ENCODE measurements at places on chromosomes 4 and X. TPM values are rescaled to one million over a fixed set of nuclear protein-coding genes. Genes with fewer than 3 reads are reported as not detected.

GRCh38 chr4:137641544-137641943 is 109.2 kb upstream of the PCDH18 start:
- no peak for DNase-seq

DNA sequence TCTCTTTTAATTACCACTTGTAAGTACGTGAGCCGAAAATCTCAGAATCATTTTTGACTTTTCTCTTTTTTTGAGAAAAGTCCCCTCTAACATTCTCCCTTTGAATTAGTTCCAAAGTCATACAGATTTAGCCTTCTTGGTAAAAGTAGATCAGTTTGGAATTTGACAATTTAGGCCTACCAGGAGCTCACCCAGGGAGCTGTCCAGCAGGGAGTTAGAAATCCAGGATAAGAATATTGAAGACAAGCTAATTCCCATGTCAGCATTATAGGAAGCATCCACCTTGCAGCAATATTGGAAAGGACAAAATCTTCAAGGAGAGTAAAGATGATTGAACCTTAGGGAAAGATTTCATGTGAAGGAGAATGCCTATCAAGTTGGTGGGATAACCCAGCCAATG is 352.2 kb upstream of the CPEB2 start:
- DNase-seq = no peak

DNA sequence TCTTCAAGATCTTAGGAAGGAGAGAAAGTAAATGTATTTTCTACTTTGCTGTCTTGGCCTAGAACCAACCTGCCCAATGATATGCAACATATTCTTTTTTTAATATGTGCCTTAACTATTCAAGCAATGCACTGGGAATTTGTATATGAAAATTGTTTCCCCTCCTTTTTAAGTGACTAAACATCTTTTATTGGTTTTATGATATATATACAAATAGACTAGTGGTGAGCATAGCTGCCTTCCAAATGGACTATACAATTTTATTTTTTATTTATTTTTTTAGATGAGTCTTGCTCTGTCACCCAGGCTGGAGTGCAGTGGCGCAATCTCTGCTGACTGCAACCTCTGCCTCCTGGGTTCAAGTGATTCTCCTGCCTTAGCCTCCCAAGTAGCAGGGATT is 10.3 kb downstream of the NOCT start:
- DNase-seq = no peak

DNA sequence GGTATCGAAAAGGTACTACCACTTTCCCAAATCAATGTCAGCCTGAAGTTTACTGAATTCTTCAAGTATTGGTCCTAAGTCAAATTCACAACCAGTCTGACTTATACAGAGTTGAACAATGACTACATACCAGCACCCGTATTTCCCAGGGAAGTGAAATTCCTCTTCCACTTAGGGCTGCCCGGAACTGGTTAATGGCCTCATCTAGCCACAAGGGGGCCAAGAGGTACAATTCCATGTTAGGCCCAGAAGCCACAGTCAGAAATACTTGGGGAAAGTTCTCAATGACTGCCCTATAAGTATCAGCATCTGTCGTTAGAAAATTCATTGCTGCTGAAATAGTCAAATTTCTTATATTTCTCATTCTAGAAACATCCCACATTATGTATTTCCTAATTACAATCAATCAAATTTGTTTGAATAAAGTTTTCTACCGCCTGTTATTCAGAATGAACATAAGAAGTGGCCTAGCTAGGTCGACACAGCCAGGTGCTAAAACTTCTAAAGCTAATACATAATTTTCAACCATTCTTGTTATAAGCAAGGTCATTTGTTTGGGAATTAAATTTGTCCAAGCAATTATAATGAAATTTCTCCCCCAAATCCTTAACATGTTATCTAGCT is 5.6 kb upstream of the PCDH7 start:
- no peak for DNase-seq

DNA sequence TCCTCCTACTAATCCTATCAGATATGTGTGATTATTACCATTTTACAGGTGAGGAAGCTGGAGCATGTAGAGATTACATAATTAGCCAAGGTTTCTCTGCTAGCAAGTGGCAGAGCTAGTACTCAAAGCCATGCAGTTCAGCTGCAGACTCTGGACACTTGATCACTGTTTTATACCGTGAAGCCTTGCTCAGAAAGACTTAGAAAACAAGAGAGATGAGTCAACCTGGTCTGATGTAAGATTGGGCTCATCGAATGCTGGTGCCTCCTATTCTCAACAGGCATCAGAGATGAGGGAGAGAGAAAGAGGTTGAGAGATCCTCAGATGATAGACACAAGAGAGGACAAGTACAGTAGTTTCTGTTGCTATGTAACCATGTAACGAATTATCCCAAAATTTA is 19.0 kb upstream of the PDE5A start:
- DNase-seq = no peak

DNA sequence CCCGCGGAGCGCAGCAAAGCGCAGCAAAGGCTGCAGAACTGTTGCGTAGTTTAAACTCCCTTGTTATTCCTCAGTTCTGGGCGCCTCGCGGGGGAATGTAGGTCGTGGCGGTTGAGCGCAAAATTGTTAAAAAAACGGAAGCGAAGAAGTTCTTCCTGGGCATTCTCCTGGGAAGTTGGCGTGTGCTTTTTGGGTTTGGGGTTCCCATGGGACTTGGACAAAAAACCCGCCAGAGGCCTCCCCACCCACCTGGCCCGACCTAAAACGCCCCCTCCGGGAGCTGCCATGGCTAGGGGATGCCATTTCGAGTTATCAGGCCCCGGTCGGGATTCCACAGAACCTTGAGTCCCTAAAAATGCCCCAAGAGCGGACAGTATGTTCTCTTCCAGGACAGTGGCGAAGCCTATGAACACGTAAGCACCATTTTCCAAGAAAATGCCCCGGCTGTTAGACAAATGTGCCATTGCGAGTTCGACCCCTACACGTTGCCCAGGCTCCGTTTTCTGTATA is 8.9 kb downstream of the ZIC3 start:
- no peak for DNase-seq

DNA sequence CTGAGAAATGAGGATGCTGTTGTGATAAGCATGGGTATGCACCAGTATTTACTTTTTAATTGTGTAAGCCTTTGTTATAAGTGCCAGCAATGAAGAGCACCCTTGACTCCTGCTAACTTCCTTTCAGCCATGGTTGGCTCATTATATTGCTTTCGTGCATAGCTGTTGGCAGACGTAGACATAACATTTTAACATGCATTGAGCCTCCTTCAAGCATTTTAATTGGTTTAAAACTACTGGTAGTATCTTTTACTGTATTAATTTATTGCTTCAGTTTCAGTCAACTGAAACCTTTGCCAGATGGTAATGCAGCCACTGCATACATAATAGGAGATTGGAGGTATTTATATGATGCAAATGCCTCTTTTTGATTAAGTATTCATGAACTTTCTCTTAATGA is 1285.4 kb downstream of the PCDH18 start:
- DNase-seq = no peak

- no peak for DNase-seq
Measured at GRCh38 chr4:173199553-173199952, 30.9 kb downstream of the GALNT7 start.

DNA sequence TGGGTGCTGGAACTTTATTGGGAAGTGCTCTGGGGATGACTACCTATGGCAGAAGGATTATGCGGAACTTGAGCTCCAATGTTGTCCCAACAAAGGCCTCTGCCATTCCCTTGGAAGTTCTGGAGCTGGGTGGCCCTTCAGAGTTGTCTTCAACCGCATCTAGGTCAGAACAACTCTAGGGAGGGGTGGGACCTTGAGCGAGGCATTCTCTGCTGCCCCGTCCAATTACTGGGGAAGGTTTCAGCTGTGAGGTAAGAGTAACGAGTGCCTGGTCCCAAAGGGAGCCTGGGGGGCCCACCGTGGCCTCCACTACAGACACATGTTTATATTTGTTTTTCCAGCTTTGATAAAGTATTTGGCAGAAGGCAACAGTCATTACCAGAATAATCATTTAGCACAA is 79.4 kb downstream of the MAOA start:
- DNase-seq = no peak

GRCh38 chrX:148542481-148543255 is 42.3 kb downstream of the AFF2 start:
- peak; percentile 4 for DNase-seq

DNA sequence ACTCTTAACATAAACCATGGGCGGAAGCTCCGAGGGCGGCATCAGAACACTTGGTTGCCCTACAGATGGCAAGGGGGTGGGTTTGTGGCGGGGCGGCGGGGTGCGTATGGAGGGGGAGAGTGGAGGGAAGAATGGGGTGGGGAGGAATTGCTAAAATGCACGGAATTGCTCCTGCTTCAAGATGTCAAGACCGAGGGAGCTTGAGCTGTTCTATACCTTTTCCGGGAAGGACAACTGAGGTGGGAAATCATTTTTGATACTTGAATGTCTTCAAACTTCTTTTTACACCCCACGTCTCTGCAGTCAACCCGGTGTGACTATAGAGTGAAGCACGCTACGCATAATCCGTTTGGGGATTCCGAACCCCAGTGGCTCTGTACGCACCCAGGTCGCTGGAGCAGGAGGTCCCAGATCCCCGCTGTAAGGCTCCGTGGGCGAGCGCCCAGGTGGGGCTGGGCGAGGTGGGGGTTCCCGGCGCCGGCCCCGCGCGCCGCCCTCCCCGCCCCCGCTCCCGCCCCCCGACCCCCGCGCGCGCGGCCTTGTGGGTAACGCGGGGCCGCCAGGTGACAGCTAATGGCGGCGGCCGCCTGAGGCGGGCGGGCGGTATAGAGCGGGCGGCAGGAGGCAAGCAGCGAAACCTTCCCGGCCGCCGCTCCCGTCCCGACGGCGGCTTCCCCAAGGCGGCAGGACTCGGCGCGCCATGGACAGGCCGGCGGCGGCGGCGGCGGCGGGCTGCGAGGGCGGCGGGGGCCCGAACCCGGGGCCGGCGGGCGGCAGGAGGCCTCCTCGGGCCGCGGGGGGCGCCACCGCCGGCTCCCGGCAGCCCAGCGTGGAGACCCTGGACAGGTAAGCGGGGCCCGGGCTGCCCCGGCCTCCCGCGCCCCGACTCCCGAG is at the start of gene MTMR1:
Gene MTMR1, plus strand, starts transcription at position 566 of the 894 bp plus-strand sequence. Its CDS starts 135 bp downstream, at position 701.
- DNase-seq = no peak

DNA sequence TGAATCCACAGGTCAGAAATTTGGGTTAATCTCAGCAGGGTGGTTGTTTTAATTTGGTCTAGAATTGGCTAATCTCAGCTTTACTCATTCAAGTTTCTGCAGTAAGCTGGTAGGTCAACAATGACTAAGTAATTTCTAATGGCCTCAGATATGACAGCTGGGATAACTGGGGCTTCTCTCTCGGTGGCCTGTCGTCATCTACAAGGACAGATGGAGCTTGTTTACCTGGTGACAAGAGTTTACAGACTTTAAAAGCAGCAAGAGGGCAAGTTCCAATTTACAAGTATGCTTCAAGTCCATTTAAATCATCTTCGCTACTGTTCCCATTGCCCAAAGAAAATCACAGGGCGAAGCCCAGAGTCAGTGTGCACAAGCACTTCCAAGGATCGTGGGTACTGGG is 453.9 kb downstream of the PDHA2 start:
- DNase-seq = no peak

- DNase-seq = no peak
Measured at GRCh38 chr4:66489370-66489769, 819.1 kb upstream of the EPHA5 start.

DNA sequence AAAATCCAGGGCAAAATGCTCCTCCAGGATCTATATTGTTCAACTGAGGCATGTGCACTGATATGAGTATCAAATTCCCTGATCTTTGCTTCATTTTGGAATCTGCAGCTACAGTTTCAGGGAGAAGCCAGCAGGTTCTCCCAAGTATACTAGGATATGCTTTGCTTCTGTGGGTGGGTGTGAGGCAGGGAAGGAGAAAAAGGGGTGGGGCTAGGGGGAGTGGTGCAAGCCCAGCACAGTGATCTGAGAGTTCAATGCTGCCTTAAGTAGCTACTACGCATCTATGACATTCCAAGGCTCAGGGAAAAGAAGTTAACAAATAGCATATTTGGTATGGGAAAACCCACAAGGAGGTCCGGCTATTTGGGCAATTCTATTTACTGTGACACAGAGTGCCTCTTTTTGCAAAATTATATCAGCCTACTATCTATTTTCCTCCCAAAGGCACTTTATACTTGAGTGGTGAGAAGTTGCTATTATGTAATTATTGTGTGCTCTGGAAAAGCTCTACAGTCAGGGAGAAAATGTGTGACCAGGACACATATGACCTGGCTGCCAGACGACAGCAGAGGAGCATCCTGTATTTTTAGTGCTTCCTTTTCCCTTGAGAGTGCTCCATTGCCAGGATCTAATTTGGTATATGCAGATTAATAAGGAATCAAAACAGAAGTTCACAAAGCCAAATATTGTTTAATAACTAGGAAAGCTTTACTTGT is 162.0 kb downstream of the RNF150 start:
- no peak for DNase-seq

DNA sequence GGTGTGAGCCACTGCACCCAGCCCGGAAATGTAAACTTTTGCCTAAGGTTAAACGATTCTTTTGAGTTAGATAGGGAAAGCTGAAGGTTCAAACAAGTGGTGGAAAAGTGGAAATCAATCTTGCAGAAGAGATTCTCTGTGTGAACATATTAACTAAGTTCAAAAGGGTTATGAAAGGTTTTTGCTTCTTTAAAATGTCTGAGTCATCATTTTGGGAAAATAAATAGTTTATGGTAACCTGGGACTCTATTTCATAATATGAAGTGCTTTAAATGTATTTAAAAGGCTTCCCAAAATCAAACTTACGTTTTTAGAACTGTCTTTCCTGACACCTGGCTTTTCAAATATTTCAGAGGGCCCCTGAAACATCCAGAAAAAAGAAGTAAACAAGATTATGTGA is 73.6 kb upstream of the MID1IP1 start:
- no peak for DNase-seq

GRCh38 chr4:13912436-13912925 is 285.0 kb upstream of the BOD1L1 start:
- no peak for DNase-seq

- peak; percentile 34 for DNase-seq
Measured at GRCh38 chrX:15334561-15334960, 762 bp downstream of the PIGA start.

DNA sequence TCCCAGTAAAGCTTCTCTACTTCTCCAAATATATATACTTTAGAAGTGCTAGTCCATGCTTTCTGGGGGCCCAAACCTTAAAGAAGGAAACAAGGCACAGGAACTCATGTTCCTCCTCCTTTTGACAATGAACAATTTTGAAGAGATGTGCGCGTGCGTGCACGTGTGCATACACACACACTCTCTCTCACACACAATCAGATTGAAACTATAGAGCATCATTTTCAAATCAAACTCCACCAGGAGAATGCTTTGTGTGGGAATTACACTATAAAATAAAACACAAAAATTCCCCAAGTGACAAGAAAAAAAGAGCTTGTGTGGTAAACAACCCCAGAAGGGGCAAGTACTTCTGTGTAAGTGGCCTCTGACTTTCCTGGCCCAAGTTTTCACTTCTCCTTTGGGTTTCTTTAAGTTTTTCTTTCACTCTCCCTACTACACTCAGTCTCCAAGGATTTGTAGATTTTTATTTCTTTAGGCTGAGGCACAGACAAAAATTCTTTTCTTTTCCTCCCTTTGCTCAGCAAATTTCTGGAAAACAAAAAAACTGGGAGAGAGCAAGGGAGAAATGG is 46.6 kb upstream of the SHISA3 start:
- DNase-seq = no peak

The SMARCA1 gene
- polyA plus RNA-seq = not detected

The RTL3 gene
- polyA plus RNA-seq = not detected

The TXK gene
- polyA plus RNA-seq = 0.93 TPM

The RASGEF1B gene
- 36.6 TPM for polyA plus RNA-seq

The FHL1 gene
- polyA plus RNA-seq = 0.31 TPM

The SCML2 gene
- polyA plus RNA-seq = 0.27 TPM

The PRSS12 gene
- not detected for polyA plus RNA-seq

The FGF13 gene
- polyA plus RNA-seq = not detected

The CISD2 gene
- 2.9 TPM for polyA plus RNA-seq

The NLRP2B gene
- not detected for polyA plus RNA-seq

The CNKSR2 gene
- polyA plus RNA-seq = 0.12 TPM
